Suppressor macrophage treated with lipopolysaccharide for 1 hour (primary cell): ENCODE measurements at places on chromosomes 12 and 14.
A peak's percentile ranks its signal among the peaks of the same experiment; 100 is the strongest.

GRCh38 chr12:53045696-53046045, 4.2 kb upstream of the TNS2 start:
- DNase-seq, result no peak

DNA sequence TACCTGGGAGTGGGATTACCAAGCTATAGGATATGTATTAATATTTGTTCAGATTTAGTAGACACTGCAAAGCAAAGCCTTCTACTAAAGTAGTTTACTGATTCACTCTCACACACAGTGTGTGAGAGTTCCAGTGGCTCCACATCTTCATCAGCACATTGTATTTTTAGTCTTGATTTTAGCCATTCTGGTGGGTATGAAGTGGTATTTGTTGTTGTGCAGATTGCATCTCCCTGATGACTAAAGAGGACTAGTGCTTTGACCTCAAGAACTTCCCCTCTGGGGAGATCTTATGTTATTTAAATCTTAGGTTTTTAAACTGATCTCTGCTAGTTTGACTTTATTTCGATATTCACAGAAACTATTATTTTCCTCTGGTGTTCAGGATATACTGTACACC, 479.7 kb upstream of the RGS6 start:
- peak; percentile 49 for DNase-seq

- no peak for DNase-seq
These were observed 47.9 kb downstream of the RPH3A start for GRCh38 chr12:112839386-112839972.

DNA sequence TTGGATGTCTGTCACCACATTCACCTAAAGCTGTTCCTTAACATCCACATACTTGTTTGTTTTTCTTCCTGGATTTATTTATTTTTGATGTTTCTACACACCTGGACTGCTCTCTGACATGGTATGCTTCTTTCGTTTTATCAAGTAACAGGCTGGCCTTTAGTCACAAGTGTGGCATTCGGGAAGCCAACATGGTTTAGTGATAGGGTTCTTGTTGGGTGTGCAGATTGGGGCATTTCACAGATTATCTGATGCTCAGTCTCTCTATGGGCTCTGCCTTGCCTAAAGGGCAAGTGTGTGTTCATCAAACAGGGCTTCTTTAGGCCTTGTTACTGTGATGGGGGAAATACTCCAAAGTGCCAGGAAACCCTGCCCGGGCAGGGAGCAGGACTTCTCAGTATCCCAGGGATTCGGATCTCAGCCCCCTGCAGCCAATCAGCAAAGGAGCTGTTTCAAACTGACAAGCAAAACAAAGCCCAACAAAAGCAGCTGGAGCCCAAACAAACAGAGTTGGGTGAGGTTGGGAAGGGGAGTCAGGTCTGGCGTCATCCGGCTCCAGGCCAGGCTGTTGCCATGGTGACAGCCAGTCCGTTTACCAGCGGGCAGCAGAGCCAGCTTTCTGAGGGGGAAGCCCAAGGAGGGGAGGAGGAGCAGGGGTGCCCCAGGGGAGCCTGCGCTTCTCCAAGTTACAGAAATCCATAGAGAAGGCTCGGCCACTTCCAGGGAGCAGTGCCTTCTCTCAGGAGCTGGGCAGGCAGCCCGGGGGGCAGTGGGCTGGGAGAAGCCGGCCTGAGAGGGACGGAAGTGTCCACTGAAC, 31.9 kb downstream of the FOS start:
- DNase-seq, result no peak
